ENCODE measurements at places on chromosomes 16 and 17.

- DNase-seq: peak; percentile 50
Measured at GRCh38 chr16:86355531-86355930, 154.8 kb upstream of the FOXF1 start.

DNA sequence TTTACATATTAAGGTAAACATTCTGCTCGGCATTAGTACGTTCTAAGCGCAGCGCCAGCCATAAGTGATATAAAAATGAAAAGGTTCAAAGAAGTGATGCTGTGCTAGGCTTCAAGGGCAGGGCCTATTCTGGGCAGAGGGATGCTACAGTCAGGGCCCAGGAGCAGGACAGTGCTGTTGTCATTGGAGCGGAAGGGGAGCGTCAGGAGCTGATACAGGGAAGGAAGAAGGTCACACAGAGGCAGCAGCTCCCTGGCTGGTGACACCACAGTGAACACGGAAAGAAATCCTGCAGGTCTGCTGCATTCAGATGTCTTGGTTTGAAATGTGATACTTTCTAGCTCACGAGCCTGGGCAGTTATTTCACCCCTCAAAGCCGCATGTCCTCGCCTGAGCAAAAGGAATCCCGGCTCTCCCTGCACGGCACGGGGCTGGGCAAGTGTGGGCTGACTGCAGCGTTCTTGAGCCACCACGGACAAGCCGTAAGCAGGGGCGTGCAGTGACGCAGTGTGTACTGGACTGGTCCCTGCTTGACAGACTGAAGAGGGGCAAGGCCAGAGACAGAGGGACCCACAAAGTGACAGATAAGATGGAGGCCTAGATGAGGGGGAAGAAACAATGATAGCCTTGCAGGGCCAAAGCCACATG lies 41.1 kb downstream of the ZCCHC14 start:
- no peak for DNase-seq

DNA sequence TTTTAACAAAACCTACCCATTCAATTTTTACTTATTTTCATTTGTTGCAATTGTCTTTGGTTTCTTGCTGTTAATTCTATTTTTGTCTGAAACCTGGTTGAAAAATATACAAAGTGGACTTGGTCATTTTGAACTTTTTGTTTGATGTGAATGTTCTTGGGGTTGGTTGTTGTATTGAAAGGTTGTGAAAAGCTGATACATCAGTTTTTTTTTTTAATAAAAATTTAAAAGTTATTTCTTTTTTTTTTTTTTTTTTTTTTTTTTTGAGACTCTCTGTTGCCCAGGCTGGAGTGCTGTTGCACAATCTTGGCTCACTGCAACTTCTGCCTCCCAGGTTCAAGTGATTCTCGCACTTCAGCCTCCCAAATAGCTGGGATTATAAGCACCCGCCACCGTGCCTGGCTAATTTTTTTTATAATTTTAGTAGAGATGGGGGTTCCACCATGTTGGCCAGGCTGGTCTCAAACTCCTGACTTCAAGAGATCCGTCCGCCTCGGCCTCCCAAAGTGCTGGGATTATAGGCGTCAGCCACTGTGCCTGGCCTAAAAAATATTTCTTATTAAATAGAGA lies 28.9 kb downstream of the WIPF2 start:
- no peak for DNase-seq

GRCh38 chr16:49641250-49641649 lies 214.7 kb downstream of the ZNF423 start:
- no peak for DNase-seq

DNA sequence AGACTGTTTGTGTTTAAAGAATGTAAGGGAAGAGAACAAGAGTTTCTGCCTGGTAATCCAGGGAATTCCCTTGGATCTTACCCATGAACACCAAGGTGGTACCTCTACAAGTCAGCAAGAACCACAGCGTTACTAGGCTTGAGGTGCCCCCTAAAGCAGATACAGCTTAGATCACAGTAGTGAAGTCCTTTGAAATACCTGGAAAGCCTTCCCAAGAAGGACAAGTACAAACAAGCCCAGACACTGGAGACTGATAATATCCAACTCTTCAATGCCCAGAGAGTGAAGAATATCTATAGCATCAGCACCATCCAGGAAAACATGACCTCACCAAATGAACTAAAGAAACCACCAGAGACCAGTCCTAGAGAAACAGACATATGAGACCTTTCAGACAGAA lies 3.8 kb upstream of the APPBP2 start:
- DNase-seq: no peak

DNA sequence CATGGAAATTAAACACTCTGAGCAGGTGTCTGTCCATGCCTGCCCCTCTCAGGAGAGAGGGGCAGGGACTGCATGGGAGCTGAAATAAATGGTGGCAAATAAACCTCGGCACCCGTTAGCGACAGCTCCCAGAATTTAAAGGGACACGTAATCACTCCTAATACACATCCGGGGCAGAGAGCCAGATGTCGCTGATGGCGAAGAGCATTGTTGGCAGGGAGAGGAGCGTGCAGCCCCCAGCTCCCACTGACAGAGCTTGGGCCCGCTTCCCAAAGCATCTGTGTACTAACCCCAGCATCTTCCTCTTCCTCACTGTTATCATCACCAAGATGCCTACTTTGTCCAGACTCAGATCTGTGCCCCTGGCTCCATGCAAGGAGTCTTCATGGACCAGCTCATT lies 85.8 kb downstream of the IRX5 start:
- DNase-seq: no peak

- no peak for DNase-seq
Measured at GRCh38 chr16:22186517-22186916, 19.6 kb upstream of the EEF2K start.

- no peak for DNase-seq
Measured at GRCh38 chr16:85077039-85077438, 35.2 kb downstream of the CIBAR2 start.

DNA sequence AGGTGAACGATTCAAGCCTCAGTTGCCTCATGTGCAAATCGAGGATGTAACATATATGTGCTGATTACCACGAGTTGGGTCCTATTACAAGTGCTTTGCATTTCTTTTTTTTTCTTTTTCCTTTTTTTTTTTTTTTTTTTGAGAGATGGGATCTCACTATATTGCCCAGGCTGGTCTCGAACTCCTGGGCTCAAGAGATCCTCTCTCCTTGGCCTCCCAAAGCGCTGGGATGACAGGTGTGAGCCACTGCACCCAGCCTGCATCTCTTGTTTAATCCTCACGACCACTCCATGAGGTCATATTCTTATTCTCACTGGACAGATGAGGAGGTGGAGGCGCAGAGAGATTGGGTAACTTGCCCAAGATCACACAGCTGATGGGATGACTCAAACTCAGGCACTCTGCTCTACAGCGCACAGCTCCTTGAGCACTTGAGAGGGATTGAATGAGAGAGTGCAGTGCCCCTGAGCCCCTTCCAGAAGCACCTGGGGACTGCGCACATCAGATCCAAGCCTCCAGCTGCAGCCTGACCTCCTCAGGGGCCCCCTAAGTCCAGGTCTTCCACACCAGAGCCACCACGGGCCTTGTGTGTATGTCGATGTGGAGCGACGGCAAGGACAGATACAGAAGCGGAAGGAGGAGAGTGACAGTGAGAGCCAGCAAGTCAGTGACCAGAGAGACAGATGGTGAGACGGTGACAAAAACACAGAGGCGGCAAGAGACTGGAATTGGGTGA lies 4.9 kb downstream of the STX1B start:
- DNase-seq: no peak

DNA sequence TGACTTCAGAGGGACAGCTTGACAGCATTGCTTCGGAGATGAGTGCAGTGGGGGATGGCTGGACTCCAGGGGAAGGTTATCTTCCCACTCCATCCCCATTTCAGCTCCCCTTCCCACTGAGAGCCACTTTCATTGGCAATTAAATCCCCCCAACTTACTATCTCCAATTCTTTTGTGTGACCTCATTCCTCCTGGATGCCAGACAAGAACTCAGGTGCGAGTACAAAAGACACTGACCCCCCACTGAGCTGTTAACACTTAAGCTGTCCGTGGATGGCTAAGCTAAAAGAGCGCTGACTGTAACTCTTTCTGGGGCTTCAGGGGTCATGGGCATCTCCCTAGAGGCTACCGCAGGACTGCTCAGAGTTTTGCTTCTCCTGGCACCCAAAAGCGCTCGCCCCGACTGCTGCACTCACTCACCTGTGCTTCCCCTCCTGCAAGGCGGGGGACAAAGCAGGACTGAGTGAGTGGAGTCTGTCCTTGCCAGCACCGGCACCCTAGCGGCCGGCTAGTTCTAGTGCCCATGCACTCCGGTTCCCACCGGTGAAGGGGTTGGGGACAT lies 44.8 kb upstream of the FBXO47 start:
- DNase-seq: no peak

DNA sequence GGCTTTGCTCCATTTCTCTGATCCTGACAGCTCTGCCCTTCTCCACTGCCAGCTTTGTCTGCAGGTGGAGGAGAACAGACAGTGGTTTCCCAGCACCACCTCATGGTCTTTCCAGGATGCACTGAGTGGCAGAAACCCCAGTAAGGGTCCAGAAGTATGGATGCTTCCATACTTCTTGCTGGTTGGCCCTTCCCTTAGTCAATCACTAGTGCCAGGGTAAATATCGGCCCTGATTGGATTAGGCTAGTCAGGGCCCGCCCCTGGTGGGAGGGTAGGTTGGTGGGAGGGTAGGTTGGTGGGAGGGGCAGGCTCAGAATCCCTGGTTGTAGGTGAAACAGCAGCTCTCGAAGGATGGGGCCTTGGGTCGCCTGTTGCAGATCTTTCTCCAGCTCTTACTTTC lies 10.2 kb downstream of the RNF213 start:
- no peak for DNase-seq

GRCh38 chr17:64063766-64064224 lies 43.4 kb upstream of the ICAM2 start:
- no peak for DNase-seq

DNA sequence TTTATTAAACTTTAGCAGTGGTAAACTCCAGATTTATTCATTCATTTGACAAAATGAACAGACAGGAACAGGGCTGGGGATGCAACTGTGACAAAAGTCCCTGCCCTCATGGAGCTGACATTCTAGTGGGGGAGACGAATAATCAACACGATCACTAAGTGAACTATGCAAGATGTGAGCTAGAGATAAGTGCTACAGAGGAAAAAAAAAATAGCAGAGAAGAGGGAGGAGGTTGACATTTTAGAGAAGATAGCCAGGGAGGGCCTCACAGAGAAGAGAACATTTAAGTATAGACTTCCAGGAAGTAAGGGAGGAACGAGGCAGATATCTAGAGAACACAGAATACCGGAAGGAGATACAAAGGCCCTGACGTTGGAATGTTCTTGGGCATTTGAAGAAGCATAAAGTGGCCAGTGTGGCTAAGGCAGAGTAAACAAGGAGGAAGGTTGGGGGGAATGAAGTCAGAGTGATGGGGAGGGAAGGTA lies 17.9 kb upstream of the AP1G1 start:
- no peak for DNase-seq

DNA sequence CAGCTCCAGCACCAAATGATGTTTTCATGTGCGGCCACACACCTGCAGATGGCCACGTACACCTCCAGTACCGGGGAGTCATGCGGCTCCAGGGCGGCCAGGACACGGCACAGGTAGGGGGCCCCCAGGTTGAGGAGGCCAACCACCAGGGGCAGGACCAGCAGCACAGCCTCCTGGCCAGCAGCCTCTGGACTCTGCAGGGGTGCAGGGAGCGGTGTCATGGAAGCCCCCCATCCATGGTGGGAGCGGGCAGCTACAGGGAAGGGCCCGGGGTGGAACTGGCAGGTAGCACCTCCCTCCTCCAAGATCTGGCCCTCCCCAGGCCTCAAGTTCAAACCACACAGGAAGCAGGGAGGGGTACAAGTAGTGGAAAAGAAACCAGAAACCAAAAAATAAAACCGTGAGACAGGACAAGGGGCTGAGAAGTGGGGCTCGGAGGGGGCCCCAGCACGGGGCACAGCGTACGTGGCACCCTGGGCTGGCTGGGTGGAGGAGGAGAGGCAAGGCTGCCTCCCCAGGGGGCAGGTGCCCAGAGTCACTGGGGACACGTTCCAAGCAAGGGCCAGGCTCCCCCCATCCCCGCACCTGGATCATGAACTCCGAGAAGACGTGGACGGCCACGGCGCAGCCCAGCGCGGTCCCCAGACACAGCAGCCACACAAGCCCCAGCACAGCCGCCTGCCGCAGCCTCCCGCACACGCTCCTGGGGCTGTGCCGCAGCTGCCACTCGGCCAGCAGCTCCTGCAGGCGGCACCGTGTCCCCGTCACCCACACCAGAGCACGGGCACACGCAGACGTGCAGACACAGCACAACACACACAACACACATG lies 7.4 kb downstream of the TMC6 start:
- no peak for DNase-seq

DNA sequence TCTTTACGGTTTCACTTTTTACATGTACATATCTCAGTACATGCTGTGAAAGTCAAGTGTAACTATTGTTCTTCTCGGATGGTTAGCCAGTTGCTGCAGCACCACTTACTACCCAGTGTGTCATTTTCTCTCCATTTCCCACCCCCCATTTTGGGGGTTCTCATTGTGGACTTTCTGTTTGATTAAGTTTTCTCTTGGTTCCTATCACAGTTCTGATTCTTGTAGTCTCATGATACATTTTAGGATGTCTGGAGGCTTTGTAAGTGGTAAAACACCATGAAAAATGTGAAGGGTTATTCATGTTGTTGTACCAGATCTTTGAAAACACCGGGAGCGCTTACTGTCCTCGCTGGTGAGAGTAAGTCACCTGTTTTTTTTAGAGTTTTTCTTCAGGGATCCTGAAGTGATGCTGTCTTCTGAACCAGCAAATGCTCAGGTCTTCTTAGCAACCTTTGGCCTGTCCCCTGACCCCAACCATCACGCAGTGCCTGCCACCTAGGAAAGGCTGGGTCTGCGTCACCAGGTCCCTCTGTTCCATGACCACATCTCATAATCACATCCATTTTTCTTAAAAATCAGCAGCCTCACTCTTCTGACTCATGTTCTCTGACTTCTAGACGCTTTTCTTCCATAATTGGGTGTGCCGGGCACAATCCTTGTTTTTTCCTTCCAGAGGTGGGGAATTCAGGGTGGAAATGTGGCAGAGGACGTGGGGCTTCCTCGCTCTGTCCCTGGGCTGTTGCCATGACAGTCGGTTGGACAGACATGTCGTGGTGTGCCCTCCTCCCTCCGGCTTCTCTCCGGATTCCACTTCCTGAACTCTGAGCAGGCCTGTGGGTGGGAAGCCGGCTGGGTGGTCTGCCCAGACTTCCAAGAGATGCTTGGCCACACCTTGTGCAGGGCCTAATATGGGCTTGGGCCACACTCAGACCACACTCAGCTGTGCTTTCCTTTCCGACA lies 102.6 kb downstream of the NTN1 start:
- no peak for DNase-seq
